ENCODE measurements at places on chromosomes 3 and 15.
A peak's percentile ranks its signal among the peaks of the same experiment; 100 is the strongest.

- DNase-seq, result no peak
Observed at GRCh38 chr3:192858849-192859585, 58.6 kb downstream of the MB21D2 start.

- DNase-seq, result no peak
Observed at GRCh38 chr3:73380735-73381532, 243.8 kb downstream of the PDZRN3 start.

GRCh38 chr15:93517176-93517575 is 428.2 kb upstream of the RGMA start:
- no peak for DNase-seq

DNA sequence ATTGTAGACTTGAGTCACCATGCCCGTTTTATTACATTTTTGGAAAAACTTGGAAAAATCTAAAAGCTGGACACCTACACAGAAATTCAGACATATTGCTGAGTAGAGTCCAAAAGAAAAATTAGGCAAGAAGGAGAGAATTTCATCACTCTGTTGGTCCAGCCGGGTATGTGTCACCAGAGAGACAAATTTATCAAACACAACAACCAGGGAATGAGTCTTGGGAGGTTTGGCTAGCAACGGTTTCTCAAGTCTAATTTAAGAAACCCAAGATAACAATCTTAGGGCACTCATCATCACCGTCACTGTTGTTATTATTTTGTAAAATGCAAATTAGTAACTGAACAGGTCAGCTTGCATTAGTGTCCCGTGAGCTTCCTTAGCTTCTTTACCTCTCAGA is 197.5 kb upstream of the C2CD4B start:
- DNase-seq, result no peak

- DNase-seq, result no peak
Observed at GRCh38 chr3:25910997-25911396, 121.1 kb downstream of the OXSM start.

DNA sequence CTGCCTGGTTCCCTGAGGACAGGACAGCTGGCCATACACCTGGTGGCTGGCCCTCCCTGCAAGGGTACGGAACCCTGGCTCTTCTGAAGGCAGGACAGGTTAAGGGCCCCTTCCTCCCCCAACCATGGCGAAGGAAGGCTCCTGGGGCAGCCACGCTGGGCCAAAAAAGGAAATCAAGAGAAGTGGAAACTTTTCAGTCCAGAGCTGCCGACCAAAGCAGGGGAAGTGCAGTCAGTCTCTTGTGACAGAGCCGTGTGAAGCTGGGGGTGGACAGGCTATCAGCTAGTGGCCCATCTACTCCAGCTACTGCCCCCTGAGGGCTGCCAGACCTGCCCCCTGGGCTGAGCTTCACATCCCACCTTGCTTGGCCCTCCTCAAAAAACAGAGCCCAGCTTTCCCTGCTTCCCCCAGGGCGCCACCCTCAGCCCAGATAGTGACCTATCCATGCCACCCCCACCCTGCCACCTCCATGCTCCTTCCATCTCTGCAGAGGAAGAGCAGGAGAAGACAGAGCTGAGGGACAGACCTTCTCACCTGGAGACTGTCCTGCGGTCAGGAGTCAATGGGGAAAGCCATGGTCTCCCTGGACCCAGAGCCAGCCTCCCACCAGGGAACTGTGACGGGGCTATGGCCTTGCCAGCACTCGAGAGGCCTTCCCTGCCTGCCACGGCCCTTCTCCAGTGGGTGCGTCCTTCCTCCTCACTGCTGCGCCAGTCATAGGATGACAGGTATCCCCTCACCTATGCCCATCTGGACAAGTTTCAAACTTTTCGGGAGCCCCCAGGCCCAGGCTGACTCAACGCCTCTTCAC is 4.6 kb downstream of the SEMA7A start:
- no peak for DNase-seq

- DNase-seq, result no peak
Observed at GRCh38 chr3:193673845-193674244, 80.8 kb downstream of the OPA1 start.

DNA sequence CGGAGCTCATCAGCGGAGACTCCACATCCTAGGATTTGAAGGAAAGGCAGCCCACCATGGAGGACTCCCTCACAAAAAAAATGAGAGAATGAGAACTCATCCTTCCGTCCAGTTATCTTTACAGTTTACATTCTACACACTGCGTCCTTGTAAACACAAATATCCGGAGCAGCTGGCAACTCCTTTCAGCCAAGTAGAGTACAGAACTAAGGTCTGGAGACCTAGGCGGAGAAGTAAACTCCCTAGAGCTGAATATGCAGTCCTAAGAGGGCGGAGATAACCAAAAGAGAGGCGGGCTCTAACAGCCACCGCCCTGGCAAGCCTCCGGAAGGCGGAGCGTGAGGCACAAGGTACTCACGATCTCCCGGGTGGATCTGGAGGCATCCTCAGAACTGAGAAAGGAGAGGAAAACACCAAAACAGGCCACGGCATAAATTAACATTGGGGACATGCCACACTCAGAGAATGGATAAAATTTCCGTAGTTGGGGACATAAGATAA is 924 bp upstream of the SIN3A start:
- DNase-seq, result peak; percentile 71

GRCh38 chr15:75823860-75824613 is 19.2 kb upstream of the UBE2Q2 start:
- DNase-seq, result no peak

Measured in stimulated activated CD4-positive, alpha-beta T cell treated with anti-CD3 and anti-CD28 coated beads, TNF-alpha, amount 100 ng/mL, for 48 hours (primary cell).